ENCODE measurements at places on chromosomes 16 and 17.

GRCh38 chr17:73652886-73653480 lies 8.7 kb upstream of the SDK2 start:
- no peak for DNase-seq

DNA sequence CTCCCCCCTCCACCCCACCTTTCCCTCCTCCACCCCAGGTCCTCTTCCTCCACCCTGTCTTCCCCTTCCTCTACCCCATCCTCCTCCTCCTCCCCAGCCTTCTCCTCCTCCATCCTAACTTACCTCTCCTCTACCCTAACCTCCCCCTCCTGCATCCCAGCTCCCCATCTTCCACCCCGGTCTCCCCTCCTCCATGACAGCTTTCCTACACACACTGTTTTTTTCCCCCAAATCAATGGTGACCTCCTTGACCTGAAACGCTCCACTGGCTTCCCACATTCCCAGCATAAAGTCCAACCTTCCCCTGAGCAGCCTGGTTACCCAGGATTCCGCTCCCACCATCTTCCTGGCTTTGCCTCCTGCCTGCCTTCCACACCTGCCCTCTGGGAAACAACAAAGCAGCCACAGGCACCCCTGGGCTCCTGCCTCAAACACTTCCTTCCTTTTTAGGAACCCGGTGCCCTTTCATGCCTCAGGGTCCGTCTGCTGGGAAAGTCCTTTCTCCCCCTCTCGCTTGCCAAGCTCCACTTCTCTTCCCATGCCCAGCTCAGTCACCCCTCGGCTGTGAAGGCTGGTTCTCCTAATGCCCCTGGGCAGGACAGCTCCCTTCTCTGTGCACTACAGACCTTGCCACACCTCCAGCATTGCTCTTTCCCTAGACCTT lies 2.1 kb downstream of the RGS9 start:
- no peak for DNase-seq

- DNase-seq = no peak
Measured at GRCh38 chr17:11081342-11081741, 159.7 kb upstream of the SHISA6 start.

DNA sequence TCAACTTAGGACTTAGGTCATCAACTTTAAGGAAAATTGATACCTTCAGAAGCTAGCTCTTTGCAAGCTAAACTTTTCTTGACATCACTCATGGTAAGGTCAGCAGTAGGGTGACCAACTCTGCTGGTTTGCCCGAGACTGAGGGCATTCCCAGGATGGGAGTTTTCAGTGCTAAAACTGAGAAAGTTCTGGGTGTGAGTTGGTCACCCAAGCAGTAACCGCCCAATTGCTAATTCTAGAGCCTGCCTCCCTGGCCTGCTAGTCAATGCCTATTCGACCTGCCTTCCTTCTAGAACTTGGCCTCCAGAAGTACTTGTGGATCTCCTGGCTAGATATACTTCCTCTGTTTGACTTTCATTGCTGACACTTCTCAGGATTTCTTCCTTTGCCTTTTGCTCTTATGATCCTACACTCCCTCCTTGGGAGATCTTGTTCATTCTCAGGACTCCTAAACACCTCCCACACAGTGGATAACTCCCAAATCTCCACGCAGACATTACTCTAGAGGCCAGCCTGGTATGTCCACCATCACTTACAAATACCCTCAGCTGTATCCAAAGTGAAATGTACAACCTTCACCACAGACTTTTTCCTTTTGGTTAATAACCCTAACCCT lies 10.5 kb upstream of the MYO18A start:
- no peak for DNase-seq

DNA sequence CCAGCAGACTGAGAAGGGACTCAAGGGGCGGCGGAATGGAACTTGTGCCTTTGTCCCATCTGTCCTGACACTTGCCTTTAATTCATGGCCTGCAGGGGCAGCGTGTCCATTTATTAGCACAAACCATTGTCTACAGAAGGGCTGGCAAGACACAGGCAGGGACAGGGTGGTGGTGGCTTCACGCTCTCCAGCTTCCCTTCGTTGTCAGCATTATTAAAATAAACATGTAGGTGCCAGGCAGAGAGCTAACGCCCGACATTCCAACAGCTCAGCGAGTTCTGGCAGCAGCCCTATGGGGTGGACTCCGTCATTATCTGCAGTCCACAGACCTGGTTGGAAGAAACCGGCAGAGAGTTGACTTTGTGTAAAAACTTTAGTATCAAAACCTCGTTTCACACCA lies 16.3 kb downstream of the DNAI2 start:
- DNase-seq = no peak

DNA sequence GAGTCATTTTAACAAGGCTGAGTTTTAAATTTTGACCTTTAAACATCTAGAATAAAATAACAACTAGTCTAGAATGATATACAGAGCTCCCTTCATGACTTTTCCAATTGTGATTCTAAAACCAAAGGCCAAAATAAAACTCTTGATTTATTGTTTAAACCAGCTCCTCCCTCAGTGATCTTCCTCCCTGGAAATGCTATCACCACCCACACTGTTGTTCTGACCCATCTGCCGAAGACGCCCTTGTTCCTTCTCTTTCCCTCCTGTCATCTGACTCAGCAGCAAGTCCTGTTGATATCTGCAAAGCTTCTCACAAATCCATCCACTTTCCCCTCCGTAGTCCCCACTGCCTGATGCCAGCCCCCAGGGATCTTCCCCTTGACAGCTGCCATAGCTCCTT lies 231.6 kb upstream of the DYNLRB2 start:
- DNase-seq = no peak

DNA sequence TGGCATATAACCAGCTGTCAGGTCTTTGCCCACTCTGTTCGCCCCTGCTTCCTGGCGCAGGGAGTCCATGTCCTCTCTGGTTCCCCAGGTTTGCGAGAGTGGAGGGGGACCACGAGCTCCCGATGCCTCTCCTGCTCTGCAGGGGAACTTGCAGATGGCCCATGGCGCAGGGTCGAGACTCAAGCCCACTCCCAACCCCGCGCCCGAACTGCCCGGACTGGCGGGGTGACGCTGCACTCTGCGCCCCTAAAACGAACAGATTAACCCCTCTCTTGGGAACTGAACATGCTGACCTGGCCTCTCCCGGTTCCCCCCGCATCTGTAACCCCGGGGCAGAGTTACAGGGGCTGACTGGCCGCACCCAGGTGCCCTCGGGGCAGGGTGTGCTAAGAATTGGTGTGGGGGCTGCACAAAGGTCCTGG lies 681 bp upstream of the PLA2G15 start:
- no peak for DNase-seq

GRCh38 chr16:67446968-67447507 lies 16.1 kb downstream of the HSD11B2 start:
- no peak for DNase-seq

DNA sequence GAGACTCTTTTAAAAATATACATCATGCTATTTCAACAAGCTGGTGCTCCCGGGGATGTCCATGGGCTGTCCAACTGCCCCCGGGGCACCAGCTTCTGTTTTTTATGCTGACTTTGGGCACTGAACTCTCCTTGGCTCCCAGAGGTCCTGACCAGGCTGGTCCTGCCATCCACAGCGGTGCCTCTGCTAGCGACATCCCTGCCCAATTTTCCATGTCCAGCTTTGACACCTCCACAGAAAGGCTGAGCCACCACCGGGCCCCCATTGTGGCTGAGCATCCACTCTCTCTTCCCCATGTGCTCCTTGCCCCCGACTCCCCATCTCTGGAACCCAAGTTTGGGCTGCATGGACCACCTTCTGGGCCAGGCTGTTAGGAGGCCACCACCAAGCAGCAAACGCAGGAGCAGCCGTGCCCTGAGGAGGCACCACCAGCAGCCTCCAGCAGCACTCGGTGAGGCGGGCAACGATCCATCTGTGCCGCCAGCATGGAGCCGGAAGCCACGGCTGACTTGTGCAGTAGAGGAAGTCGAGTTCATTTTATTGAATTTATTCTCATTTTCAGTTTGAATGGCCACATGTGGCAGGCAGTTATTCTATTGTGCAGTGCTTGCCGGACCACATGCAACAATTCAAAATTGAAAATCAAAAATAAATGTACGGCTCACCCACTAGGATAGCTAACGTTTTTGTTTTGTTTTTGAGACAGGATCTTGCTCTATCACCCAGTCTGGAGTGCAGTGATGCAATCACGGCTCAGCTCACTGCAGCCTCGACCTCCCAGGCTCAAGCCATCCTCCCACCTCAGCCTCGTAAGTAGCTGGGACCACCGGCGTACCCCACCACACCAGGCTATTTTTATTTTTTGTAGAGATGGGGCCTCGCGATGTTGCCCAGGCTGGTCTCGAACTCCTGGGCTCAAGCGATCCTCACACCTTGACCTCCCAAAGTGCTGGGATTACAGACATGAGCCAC lies 2.8 kb upstream of the MEAK7 start:
- no peak for DNase-seq

DNA sequence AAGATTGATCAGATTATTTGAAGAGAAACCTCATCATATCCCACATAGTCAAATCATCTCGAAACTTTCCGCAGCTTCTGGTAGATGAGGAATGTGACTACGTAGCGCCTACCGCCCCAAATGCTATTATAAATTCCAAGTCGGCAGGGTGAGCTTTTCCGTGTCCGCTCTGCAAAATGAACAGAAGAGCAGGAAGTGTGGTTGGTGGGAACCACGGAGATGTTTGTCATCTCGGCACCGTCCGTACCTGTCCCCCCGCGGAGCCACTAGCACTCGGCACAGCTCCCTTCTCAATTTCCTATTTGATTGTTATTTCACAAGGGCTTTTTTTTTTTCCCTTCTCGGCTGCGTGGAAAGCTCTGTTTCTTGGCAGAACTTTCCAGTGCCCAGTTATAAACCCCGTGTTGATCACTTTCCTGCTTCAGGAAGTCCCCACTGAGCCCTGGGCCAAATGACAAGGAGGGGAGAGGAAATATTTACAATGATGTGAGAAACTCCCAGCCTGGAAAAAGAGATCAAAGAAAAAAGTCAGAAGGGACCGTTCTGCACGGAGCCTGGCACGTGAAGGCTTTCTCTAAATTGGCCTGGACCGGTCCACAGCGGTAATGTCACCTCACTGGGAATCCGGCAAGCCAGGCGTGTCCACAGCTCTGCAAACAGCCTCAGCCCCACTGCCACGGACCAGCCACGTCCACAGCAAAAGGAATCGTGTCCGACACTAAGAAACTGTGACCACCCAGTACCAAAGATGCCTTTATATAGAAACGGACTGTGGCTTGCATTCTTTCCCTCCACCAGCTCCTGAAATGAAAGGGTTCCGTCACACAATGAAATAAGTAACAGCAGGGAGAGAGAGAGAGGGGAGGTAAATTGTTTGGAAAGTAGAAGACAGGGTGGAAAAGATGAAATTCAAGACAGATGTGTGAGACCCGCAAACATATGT lies 65.0 kb downstream of the MRM3 start:
- no peak for DNase-seq

DNA sequence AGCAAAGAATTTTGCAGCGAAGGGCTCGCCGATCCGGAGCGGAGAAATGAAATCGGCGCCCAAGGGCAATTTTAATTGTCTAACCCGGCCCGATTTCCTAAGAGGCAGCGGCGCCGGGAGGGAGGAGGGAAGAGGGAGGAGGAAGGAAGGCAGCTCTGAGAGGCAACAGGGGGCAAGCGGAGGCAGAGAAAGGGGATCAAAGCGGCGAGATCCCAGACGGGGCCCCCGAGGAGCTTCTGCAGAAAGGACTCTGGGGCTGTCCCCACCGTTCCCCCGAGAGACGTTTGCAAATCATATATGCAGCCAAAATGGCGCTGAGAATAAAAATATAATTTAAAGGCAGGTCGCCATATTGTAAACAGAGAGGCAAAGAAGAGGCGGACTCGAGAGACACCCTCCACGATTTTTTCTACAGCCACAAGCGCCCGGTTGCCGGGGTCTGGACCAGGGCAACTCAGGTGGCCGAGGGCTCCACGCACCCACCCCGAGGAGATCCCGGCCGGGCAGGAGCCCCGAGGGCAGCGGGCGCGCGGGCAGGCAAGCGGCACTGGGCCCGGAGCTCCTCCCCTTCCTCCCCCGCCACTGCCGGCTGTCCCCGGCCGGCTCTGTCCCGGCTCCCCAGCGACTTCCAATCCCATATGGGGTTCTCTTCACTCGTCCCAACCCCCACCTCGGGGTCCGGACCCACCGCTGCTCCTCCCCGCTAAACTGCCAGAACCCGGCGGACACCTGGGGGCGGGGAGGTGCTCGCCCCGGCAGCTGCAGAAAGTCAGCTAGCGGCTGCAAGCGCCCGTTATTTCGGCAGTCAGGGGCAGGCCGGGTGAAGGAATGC lies 1.9 kb downstream of the PHF12 start:
- peak; percentile 37 for DNase-seq

- DNase-seq = no peak
Measured at GRCh38 chr17:17724307-17725010, 43.2 kb downstream of the RAI1 start.

GRCh38 chr16:50155925-50156324 lies 2.8 kb downstream of the TENT4B start:
- no peak for DNase-seq

- DNase-seq = no peak
Measured at GRCh38 chr17:9928601-9929333, 23.7 kb upstream of the RCVRN start.

DNA sequence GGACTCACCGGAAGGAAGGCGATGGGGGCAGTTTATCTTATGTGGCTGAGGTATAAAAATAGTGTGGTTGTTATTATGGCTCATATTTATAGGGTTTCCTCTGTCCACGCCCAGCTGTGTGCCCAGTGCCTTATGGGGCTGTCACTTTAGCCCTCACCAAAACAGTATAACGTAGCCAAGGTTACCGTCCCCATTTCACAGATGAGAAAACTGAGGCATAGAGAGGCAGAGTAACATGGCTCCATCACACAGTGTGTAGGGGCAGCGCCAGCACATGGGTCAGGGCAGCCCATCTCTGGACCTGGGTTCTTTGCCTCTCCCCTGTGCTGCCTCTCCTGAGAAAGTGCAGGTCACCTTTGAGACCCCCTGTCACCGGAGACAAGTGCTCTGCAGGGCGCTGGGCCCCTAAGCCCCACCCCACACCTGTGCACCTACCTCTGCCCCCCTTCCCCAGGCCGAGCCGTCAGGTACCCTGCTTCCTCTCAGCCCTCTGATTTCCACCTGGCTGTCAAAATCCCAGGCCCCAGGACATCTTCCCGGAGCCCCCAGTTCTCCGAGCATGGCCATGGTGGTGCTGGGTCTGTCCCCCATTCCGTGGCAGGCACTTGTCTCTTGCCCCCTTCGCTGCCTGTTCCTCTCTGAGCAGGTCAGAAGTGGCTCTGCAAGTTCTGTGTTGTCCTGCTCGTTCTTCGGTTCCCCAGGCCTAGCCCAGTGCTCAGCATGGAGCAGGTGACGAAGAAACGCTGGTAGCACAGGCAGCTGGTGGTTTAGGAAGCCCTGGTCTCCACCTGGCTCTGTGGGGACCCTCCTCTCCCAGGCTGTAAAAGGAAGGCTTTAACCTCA lies 7.2 kb downstream of the KIAA0513 start:
- no peak for DNase-seq

- no peak for DNase-seq
Measured at GRCh38 chr17:42578282-42578869, 847 bp upstream of the PSMC3IP start.

- no peak for DNase-seq
Measured at GRCh38 chr17:50217591-50217990, 16.2 kb upstream of the COL1A1 start.

GRCh38 chr17:7932483-7932891 lies 481 bp downstream of the CNTROB start:
- no peak for DNase-seq

GRCh38 chr17:43628089-43628650 lies 33.6 kb downstream of the MEOX1 start:
- DNase-seq = no peak

Measured in activated CD8-positive, alpha-beta memory T cell treated with anti-CD3 and anti-CD28 coated beads for 48 hours (primary cell).